ENCODE measurements at places on chromosomes 16 and 17.

- DNase-seq: no peak
- H3K27me3 ChIP-seq: no peaks in the 10 kb centered on the region
- peaks cover 24% of the 10 kb centered on the region for H3K4me1 ChIP-seq
Observed at GRCh38 chr17:60134396-60135150, 15.2 kb upstream of the CA4 start.

DNA sequence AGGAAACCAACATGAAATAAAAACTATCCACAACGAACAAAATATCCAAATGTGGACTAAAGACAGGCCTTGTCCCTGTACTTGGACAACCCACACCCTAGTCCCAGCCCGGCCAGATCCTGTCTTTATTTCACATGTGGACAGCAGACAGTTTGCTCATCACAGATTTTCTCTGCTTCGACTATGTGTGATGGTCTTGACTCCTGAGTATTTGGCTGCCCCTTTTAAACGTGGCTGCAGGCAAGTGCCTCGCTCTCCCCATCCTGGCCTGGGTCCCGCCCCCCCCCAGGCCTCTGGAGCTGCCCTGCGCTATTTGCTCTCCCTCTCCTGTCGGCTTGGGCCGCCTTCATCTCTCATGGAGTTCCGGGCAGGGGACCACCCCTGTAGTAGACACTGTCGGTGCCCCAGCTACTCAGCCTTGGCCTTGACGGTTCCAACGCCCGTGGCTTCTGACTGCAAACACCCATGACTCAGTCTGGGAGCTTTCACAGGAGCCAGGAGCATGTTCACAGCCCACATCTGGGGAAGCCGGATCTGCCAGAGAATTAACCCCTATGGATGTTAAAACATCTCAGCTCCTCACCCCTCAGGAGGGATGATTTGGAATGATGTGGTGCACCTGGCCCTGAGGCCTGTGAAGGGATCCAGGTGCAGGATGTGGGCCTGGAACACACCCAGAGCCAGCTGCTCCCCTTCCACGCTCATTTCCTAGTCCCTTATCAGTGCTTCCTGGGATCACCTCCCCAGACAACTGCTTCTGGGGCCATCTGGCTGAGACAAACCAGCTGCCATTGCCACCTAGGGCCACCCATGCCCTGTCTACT lies 229.7 kb upstream of the RPL38 start:
- H3K4me3 ChIP-seq: no peak overlapping the region

DNA sequence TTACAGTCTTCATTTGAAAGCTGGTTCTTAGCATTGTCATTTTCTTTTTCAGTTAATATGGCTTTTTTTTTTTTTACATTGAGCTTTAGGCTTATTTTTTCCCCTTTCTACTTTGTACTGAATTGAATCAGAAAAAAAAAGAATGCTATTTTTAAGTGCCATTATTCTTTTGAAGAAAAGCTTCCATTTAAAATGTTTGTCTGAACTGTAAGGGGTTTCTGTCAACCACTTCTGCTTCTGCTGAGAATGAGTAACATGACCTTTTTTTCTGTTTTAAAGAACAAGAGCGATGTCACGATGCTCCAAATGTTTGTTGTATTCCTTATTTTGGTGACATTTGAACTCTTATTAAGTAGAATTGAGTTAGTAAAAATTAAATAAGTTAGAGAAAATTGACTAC lies 50.0 kb downstream of the MRTFB start:
- H3K4me1 ChIP-seq: peaks cover 36% of the 10 kb centered on the region
- DNase-seq: no peak
- no peaks in the 10 kb centered on the region for H3K36me3 ChIP-seq
- no peak overlapping the region for H3K27ac ChIP-seq
- H3K4me3 ChIP-seq: no peak overlapping the region
- H3K27me3 ChIP-seq: no peaks in the 10 kb centered on the region

GRCh38 chr17:66976781-66977201 lies 12.3 kb downstream of the CACNG4 start:
- no peak for DNase-seq
- no peaks in the 10 kb centered on the region for H3K4me1 ChIP-seq
- H3K4me3 ChIP-seq: no peak overlapping the region
- no peak overlapping the region for H3K27ac ChIP-seq
- H3K27me3 ChIP-seq: no peaks in the 10 kb centered on the region
- H3K36me3 ChIP-seq: no peaks in the 10 kb centered on the region

DNA sequence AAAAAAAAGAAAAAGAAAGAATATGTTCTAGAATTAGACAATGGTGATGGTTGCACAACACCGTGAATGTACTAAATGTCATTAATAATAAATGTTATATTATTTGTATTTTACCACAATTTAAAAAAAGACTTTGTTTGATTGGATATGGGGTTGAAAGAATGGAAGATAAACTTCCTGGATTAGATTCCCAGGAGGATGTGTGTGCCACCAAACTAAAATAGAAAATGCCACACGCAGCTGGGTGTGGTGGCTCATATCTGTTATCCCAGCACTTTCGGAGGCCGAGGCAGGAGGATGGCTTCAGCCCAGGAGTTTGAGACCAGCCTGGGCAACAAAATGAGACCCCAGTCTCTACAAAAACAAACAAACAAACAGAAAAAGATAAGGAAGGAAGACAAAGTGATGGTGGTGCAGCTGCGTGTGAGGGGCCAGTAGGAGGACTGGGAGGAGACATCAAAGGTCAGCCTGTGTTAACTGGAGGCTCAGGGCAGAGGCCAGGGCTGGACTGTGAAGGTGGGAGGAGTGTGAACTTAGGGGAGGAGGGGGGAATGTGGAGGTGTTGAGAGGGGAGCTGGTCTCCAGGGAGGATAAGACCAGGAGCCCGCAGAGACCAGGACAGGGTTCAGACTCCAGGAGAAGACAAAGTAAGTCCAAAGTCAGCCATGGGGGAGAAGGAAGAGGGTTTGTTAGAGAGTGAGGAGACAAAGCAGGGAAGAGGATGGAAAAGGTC lies 4.1 kb downstream of the PECAM1 start:
- peak overlapping the region; percentile 40 for H3K4me3 ChIP-seq
- H3K27ac ChIP-seq: peak overlapping the region; percentile 56
- H3K4me1 ChIP-seq: peaks cover 16% of the 10 kb centered on the region
- H3K27me3 ChIP-seq: no peaks in the 10 kb centered on the region
- no peaks in the 10 kb centered on the region for H3K36me3 ChIP-seq
- no peak for DNase-seq

DNA sequence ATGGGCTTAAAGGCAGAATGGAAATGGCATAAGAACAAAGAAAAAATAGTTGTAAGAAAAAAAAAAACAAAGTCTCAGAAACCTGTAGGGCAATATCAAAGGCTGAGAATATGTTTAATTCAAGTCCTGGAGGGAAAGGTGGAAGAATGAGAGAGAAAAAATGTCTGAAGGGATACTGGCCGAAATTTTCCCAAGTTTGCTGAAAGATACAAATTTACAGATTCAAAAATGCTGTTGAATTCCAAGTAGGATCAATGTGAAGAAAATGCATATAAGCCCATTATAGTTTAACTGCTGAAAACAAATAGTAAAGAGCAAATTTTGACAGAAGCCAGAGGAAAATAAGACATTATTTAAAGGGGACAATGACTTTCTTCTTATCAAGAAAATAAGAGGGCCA lies 6.6 kb upstream of the USP22 start:
- H3K4me3 ChIP-seq: no peak overlapping the region
- no peak overlapping the region for H3K27ac ChIP-seq
- H3K4me1 ChIP-seq: no peaks in the 10 kb centered on the region
- no peak for DNase-seq
- no peaks in the 10 kb centered on the region for H3K36me3 ChIP-seq

GRCh38 chr16:57036945-57037344 lies 47.6 kb downstream of the NLRC5 start:
- H3K27me3 ChIP-seq: no peaks in the 10 kb centered on the region
- no peaks in the 10 kb centered on the region for H3K36me3 ChIP-seq
- no peak for DNase-seq
- no peak overlapping the region for H3K27ac ChIP-seq
- no peaks in the 10 kb centered on the region for H3K4me1 ChIP-seq
- H3K4me3 ChIP-seq: no peak overlapping the region

DNA sequence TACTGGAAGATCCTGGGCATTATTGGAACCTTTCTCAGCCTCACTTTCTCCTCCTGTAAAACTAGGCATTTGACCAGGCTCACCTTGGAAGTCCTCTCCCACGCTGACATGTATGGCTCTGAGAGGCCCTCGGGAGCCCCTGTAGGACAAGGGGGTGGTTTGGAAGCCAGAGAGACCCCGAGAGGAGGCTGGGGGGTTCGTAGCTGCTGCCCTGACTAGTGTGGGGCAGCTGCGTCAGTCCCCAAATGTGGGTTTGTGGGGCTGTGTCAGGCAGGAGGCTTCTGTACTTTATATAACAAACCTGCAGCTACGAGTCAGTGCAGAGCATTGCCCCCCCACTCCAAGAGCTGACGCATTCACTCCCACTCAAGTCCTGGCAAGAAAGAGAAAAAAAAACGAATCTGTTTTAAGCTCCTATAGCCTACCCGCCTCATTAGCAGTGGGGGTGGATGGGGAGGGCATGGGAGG lies 1.8 kb downstream of the CX3CL1 start:
- H3K36me3 ChIP-seq: no peaks in the 10 kb centered on the region
- no peaks in the 10 kb centered on the region for H3K27me3 ChIP-seq
- DNase-seq: no peak
- peaks cover 41% of the 10 kb centered on the region for H3K4me1 ChIP-seq

DNA sequence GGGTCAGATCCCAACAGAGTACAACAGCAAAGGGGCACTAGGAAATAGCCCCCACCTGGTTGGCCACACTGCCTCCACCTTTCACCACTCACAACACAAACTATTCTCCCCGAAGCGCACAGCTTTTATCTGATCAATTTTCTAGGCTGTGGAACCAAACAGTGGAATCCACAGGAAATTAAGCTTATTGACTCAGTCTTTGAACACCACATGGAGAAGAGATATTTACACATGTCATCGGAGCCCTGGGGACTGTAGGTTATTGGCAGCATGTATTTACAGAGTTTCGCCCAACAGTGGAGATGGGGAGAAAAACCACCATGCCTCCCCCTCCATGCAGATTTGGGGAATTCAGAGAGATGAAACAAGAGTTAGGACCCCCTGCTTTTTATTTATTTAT lies 154.8 kb downstream of the XYLT1 start:
- no peaks in the 10 kb centered on the region for H3K36me3 ChIP-seq
- no peak overlapping the region for H3K4me3 ChIP-seq
- no peaks in the 10 kb centered on the region for H3K27me3 ChIP-seq
- peaks cover 60% of the 10 kb centered on the region for H3K4me1 ChIP-seq

DNA sequence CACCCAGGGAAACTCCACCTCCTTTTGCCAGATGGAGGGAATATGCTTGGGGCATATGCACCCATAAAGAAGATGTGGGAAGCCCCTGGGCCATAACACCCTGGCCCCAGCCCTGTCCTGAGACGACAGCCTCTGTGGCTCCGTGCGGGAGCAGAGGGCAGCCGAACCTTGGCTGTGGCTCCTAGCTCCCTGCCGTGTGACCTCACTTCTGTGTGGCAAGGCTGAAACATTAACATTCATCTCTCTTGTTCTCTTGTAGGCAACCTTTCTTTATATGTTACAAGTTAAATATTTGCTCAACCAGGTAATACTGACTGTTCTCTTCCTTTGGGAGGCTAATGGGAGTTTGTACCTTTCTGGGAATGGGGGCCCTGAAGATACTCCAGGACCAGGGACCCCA lies 17.5 kb downstream of the SLC47A1 start:
- no peaks in the 10 kb centered on the region for H3K27me3 ChIP-seq
- DNase-seq: no peak
- H3K36me3 ChIP-seq: peaks cover 3% of the 10 kb centered on the region

- H3K27ac ChIP-seq: no peak overlapping the region
- DNase-seq: no peak
- H3K4me1 ChIP-seq: no peaks in the 10 kb centered on the region
- H3K27me3 ChIP-seq: no peaks in the 10 kb centered on the region
- H3K36me3 ChIP-seq: no peaks in the 10 kb centered on the region
Observed at GRCh38 chr16:59748531-59748930, 1014.4 kb upstream of the GOT2 start.

DNA sequence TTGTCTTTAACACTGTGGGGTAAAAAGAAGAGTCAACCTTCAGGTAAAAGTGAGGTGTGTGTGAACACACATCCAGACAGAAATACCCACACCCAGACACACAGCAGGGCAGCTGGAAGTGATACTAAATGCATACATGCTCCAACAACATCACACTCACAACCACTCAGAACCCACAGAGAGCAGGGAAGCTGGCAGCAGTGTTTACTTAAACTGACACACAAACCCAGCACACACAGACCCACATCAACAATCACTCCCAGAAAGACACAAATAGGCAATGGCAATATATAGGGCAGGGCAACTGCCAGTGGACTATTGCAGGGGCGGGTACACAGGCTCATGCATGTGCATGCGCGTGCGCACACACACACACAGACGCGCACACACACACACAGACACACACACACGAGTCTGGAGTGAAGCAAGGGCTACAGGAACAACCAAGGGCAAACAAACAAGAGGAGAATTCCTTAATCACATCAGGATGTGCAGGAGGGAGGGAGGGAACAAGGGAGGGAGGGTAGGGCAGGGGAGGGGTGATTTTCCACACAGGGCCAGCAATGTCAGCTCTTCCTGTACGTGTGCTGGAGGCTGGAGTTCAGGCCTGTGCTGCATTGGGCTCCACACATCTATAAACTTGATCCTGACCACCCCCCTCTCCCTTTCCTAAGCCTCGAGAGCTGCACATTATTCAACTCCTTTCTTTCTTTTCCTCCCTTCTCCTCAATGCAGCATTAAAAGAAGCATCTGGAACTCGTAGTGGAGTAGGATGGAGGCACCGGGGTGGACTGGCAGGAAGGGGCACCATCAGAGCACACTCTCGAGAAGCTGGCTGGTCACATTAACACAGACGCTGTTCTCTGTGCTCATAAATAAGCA lies 30.1 kb downstream of the HIC1 start:
- H3K36me3 ChIP-seq: peaks cover 15% of the 10 kb centered on the region
- no peak for DNase-seq
- peaks cover 77% of the 10 kb centered on the region for H3K4me1 ChIP-seq
- H3K27me3 ChIP-seq: no peaks in the 10 kb centered on the region
